ENCODE measurements at places on chromosomes 6 and 20.
A peak's percentile ranks its signal among the peaks of the same experiment; 100 is the strongest.

DNA sequence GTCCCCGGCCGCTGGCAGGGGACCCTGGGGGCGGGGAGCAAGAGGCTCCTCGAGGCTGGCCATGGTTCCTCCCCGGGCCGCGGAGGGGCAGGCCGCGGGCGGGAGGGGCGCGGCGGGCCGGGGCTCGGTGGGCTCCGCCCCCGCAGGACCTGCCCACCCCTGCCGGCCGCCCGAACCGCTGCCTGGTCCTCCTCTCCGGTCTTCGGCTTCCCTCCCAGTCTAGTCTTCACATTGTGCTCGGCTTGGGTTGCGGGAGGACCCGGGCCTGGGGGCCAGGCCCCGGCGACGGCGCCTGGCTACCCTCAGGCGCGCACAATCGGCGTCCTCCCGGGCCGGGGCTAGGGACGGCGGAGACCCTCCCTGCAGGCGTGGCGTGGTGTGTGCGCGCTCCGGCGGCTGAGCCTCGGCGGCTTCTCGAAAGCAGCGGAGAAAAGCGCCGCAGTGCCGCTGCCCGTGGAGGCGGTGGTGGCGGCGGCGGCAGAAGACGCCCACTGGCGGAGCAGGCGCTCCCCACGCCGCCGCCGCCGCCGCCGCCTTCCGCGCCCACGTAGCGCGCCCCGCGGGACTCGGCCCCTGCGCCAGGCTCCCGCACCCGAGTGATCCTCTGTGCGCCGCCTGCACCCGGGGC, at the start of gene PDE10A:
TSS of gene PDE10A (minus strand) at position 493 of the 628 bp plus-strand sequence. CDS start at position 63, 430 bp downstream.
- DNase-seq = no peak

DNA sequence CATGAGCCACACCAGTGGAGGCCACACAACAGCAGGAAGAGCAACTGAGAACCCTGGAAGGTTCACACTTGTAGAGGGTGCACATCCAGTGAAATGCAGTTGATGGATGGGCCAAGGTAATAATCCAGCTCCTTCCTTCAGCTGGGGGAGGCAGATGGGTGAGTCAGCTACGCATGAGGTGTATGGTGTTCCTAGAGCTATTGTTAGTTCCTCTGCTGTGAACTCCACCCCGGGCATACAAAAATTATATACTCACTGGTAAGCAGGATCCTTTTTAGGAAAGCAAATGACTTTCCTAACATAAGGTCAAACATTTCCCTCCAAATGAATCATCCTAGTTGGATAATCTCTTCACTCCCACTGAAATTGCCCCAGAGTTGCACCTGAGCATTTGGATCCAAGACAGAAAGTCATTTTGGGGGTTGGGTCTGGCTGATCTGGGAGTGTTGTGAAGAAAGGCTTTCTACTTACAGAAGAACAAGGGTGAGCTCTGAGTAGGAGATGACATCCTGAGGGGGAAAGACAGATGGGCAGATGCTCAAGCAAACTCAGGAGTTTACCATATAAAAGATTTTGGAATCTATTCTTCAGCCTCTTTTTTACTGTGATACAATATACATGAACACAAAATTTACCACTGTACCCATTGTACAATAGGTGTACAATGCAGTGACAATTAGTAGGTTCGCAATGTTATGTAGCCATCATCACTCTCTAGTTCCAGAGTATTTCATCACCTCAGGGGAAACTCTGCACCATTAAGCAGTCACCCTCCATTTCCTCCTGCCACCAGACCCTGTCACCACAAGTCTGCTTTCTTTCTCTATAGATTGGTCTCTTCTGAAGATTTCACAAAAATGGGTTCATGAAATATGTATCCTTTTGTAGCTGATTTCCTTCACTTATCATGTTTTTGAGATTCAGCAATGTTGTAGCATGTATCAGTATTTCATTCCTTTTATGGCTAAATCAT, 11.1 kb downstream of the HLA-F start:
- no peak for DNase-seq

DNA sequence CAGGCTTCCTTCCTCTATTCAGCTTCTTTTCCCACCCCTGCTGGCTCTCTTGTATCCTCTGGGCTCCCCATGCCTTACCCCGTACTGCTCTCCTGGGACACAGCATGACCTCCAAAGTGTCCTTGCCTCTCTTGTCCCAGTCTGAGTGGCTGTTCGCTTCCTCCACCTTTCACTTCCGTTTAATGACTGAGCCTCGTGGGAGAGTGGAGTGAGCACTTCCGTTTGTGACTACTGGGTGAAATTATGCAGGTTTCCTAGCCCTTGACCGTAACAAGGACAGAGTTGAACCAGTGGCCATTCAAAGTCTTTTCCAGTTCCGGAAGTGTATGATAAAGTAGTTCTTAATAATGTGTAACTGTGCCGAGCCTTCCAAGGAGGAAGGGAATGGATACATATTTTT, 109.2 kb downstream of the ARID1B start:
- DNase-seq = no peak

- no peak for DNase-seq
Observed at GRCh38 chr6:20467437-20467836, 65.8 kb downstream of the E2F3 start.

GRCh38 chr6:16712255-16712930, 48.9 kb downstream of the ATXN1 start:
- no peak for DNase-seq

- DNase-seq = no peak
Observed at GRCh38 chr20:19260412-19261090, 48.1 kb downstream of the SLC24A3 start.

DNA sequence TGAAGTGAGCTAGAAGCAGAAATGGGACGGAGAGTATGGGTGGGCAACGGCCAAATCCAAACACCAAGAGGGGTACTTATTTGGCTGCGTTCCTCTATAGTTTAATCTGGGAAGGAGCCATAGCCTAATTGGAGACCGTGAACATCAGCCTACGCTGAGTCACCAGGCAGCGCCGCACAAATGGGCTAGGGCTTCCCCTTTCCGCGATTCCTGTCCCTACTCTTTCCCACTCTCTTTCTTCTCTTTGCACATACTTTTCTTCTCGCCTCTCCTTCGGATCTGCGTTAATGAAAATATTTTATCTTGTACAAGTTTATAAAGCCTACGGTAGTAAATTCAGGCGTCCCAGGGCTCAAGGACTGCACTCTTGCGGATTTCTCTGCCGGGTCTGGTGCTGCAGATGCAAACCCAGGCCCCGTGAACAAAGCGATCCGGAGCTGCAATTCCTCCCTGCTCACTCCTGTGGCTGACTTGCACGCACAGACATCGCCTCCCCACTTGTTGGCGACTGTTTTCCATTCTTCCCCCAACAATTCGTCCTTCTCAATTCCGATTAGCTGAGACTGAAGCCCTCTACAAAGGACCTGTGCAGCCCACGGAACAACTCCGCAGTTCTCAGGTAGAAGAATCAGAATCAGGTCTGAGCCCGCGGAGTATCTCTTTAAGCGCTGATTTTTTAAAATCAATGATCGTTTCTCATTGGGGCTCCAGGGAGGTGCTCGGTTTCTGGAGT, 4.2 kb upstream of the TBX18 start:
- no peak for DNase-seq

GRCh38 chr6:467671-468082, 76.1 kb downstream of the IRF4 start:
- no peak for DNase-seq

- DNase-seq = no peak
Observed at GRCh38 chr20:42836339-42836738, 353.4 kb downstream of the PTPRT start.

DNA sequence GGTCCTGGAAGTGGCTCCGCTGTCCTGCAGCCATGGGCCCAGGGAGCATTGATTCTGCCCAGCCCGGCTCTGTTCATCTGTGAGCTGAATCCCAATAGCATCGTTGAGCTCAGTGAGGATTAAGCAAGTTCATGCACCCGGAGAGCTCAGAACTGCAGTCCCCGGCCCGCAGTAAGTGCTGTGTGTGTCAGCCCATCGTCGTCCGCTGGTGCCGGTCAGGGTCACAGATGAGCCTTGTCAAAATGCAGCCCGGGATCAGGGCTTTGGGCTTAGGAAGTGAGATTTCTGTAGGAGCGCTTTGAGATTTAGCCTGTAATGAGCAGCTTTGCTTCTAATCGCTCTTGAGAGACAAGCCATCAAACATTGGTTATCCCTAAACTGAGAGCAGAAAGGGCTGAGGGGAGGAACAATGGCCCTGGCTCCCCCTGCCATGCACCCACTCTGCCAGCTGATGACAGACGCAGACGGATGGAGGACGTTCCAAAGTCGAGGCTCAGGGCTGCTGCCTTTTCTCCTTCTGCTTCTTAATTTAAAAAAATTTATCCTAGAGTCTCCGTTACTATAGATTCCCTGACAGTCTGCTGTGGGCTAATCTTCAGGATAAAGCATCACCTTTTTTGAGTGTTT, 25.6 kb upstream of the SULF2 start:
- no peak for DNase-seq

GRCh38 chr6:33126101-33126714, 50.4 kb downstream of the HLA-DPB1 start:
- peak; percentile 9 for DNase-seq

- DNase-seq = no peak
Observed at GRCh38 chr20:48864738-48865318, 37.0 kb upstream of the PREX1 start.

GRCh38 chr6:134584847-134585516, 267.1 kb upstream of the SGK1 start:
- peak; percentile 58 for DNase-seq

- DNase-seq = no peak
Observed at GRCh38 chr6:5141046-5141445, 55.9 kb downstream of the PPP1R3G start.

DNA sequence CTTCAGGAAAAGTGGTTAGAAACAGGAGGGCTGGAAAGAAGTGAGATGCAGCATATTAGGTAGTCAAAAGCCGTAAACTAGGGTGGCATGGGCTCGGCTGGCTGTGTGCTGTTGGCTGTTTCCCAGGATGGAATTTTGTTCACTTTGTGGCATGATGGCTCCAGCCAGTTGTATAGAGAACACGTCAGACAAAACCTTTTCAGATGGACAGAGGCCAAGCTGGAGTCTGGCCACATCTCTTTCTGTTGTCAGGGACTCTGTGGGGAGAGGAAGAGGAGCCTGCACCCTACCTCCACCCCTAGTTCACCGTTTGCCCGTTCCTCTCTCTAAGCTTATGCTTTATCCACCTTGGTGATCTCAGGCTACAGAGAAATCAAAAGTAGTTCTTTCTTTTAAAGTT, 22.0 kb downstream of the C6orf89 start:
- peak; percentile 70 for DNase-seq

DNA sequence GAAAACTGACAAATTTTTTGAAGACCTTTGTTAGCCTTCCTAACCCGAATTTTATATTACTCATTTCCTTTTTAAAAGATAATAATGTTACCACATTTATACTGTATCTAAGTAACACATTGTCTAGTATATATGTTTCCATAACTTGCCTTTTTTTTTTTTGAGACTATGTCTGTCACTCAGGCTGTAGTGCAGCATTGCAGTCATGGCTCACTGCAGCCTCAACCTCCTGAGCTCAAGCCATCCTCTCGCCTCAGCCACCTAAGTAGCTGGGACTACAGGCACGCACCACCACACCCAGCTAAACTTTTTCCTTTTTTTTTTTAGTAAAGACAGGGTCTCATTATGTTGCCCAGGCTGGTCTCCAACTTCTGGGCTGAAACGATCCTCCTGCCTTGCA, 18.6 kb downstream of the ZNFX1 start:
- no peak for DNase-seq

GRCh38 chr6:7468382-7469081, 72.9 kb upstream of the DSP start:
- no peak for DNase-seq

GRCh38 chr20:3933218-3933617, 44.0 kb downstream of the PANK2 start:
- no peak for DNase-seq

- no peak for DNase-seq
Observed at GRCh38 chr6:108363889-108364313, 69.0 kb downstream of the AFG1L start.

GRCh38 chr20:38969708-38970107, 7.6 kb downstream of the DHX35 start:
- no peak for DNase-seq

DNA sequence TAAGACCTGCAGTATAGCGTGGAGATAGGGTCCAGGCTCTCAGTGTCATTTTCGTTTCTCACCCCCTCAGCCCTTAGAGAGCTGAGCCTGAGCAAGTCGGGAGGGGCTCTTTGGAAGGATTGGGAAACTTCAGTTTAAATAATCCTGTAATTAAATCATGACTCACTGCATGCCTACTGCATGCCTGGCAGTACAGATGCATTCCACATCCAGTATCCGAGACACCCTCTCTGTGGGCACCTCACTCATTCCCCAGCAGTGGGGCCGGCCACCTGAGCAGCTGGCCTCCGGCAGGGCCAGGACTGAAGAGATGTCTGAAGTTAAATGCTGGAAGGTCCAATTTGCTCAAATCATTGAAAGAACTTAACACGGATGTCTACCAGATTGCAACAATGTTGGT, 316.6 kb downstream of the THBS2 start:
- no peak for DNase-seq

- DNase-seq = peak; percentile 59
Observed at GRCh38 chr20:35617397-35618262, 2.0 kb downstream of the SPAG4 start.

- DNase-seq = no peak
Observed at GRCh38 chr20:58327211-58327610, 17.7 kb downstream of the RAB22A start.

DNA sequence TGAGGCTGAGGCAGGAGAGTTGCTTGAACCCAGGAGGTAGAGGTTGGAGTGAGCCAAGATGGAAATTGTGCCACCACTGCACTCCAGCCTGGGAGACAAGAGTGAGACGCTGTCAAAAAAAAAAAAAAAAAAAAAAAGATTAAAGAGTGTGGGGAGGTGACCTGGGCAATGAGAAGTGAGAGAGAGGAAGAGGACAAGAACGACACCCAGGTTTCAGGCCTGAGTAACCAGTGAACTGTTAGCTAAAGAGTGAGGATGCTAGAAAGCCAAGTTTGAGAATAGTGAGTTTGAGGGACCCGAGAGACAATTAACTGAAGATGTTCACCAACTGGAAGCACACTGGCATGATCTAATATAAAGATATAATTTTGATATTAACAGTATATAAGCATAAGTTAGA, 85.4 kb upstream of the TNFAIP3 start:
- no peak for DNase-seq

GRCh38 chr6:127737009-127737486, 160.1 kb downstream of the C6orf58 start:
- DNase-seq = peak; percentile 63

GRCh38 chr6:48630511-48630910, 519.5 kb upstream of the PTCHD4 start:
- DNase-seq = no peak

DNA sequence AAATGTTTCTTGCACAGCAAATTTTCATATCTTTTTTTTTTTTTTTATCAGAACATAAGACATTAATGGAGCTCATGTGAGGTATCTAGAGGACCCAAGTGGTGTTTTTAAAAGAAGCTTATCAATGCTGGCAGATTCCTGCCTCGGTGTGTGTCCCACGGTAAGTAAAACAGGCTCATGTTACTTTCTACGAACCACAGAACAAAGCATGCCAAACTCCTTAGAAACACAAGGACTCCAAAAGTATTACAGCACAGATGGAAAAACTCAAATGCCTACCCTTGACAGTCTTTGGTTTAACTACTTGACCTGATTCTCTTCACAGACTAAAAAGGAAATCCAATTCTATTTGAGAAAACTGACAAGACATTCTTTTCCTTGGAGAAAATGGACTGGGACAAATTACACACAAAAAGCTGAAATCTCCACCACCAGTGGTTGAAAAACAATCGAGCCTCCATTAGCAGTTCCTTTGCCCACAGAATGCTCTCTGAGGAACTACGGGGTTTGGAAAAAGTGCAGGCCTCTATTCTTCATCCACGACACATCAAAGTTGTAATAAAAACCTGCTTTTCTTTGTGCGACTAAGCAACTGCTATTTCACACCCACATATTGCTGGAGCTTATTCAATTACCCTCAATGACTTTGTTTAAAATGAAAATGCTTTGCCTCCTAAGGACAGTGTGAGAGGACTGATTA, 5.4 kb downstream of the METTL24 start:
- no peak for DNase-seq

All from NCI-H2081 (cell line).